ENCODE measurements at places on chromosomes 11 and 22. TPM values are rescaled to one million over a fixed set of nuclear protein-coding genes. Genes with fewer than 3 reads are reported as not detected.

Gene TUB
- total RNA-seq = 0.72 TPM

Gene NLRP6
- 3.5 TPM for total RNA-seq

Gene SHANK2
- 0.37 TPM for total RNA-seq

Gene ZNF214
- not detected for total RNA-seq

- no peak for DNase-seq
Observed at GRCh38 chr11:103450241-103450640, 341.0 kb downstream of the DYNC2H1 start.

GRCh38 chr11:34707462-34707840, 86.6 kb downstream of the EHF start:
- no peak for DNase-seq

GRCh38 chr11:12536566-12536965, 137.7 kb upstream of the TEAD1 start:
- DNase-seq = no peak

Gene HORMAD2
- total RNA-seq = not detected

DNA sequence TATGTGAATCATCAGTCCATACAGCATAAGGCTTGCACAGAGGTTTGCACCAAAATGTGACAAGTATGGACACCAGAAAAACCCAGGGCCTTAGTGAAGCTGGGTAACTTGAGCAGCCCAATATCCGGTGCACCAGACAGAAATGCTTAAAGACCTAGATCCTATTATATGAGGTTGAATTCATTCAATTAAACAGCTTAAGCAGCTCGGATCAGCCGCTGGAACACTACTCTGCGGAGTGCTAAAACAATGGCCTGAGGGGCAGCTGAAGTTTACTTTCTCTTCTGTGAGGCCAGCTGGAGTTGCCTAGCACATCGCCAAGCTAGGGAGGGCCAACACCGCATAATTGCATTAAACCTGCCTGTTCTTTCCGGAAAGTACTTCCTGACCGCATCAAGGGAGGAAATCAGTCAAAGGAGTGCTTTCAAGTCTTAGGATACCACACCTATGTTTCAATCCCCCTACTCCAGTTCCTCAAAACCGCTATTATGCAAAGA, 17.0 kb upstream of the FAM181B start:
- no peak for DNase-seq

DNA sequence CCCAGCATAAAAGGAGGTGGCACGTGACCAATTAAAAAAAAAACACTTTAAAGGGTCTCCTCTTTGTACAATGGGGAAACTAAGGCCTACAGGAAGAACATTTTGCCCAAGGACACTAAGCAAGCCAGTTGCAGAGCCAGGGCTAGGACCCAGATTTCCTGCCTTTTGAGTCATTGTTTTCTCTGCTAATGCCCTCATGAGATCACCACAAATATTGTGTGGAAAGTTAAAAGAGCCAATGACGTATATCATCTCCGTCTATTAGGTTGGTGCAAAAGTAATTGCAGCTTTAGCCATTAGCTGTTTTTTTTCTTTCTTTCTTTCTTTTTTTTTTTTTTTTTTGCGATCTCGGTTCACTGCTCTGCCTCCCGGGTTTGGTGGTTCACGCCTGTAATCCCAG, 24.1 kb upstream of the LRRC32 start:
- DNase-seq = no peak

Gene SIK2
- 8.1 TPM for total RNA-seq

GRCh38 chr11:125494974-125495725, 915 bp downstream of the FEZ1 start:
- no peak for DNase-seq

DNA sequence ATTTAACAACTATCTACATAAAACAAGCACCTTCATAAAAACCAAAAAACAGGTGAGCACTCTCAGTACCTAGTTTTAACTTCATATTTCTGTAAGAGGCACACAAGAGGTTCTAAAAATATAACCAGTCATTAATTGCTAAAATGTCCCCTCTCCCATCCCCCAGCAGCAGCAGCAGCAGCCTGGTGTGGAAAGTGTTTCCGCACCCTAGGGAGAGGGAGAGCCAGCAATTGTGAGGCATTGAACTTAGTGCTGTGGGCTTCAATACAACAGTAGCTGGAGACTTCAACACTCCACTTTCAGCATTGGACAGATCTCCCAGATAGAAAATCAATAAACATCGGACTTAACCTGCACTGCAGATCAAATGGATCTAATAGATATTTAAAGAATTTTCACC, 1158.5 kb downstream of the JRKL start:
- DNase-seq = no peak

DNA sequence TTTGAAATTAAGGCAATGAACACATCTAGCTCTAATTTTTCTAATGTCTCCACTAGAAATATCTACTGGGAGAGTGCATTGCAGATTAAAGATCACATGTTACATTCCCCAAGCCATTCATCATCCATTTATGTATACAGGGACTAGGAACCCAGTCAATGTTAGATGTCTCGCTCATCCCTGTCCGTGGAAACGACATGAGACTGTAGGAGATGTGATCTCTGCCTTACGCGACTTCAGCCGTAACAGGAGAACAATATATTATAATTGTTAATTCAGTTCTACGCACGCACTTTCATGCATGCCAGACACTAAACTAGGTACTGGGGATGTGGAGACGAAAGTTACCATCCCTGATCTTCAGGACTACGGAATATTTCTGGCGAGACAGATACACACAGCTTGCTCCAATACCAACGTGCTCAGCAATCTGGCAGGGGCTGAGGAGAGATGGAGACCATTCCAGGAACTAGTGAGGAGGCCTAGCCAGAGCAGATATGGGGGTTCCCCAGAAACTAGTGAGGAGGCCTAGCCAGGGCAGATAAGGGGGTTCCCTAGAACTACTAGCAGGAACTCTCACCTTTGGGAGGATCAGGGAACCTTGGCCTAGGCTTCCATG, 706 bp downstream of the DCPS start:
- no peak for DNase-seq

Gene OR52B4
- total RNA-seq = not detected

GRCh38 chr11:27907091-27907490, 200.9 kb downstream of the KIF18A start:
- DNase-seq = no peak

DNA sequence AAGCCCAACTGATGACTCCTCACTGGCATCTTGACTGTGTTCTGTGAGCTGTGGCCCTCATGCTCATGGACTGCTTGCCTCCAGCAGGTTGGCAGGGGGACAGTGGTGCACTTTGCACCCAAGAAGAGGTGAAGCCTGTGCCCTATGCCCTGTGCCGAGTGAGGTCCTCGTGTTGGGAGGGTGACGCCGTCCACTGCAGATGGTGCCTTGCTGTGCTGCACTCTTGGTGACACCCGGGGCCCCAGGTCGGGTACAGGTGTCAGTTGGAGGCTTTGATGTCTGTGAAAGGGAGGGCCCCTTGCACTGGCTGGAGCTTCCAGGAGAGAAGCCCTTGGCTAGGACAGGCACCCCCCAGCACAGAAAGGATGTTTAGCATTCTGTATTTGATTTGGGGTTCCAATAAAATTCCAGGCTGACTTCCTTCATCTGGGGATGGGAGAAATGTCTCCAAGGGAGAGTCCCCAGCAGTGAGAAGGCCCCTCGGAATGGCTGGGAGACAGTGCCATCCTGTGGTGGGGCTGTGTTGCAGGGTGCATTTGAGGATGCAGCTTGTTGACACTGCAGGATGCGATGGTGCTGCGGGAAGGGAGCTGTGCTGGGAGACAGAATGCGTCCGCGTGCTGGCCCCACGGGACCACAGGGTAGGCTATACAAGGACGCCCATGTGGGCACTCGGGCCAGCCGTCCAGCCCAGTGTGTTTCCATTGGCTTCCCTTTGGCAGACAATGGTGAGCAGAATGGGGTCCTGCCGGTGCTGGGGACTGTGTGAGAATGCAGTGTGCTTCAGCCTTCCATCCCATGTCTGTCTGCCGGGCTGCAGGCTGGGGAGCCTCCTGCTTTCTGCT, 2.5 kb upstream of the ZDHHC8 start:
- DNase-seq = peak; percentile 35

Gene CARNS1
- total RNA-seq = 7.5 TPM

All from T-helper 17 cell (primary cell).